ENCODE measurements at places on chromosomes 16 and 17. TPM values are rescaled to one million over a fixed set of nuclear protein-coding genes. Genes with fewer than 3 reads are reported as not detected.

GRCh38 chr16:23423496-23424049 lies 29.4 kb downstream of the COG7 start:
- no peak for DNase-seq

DNA sequence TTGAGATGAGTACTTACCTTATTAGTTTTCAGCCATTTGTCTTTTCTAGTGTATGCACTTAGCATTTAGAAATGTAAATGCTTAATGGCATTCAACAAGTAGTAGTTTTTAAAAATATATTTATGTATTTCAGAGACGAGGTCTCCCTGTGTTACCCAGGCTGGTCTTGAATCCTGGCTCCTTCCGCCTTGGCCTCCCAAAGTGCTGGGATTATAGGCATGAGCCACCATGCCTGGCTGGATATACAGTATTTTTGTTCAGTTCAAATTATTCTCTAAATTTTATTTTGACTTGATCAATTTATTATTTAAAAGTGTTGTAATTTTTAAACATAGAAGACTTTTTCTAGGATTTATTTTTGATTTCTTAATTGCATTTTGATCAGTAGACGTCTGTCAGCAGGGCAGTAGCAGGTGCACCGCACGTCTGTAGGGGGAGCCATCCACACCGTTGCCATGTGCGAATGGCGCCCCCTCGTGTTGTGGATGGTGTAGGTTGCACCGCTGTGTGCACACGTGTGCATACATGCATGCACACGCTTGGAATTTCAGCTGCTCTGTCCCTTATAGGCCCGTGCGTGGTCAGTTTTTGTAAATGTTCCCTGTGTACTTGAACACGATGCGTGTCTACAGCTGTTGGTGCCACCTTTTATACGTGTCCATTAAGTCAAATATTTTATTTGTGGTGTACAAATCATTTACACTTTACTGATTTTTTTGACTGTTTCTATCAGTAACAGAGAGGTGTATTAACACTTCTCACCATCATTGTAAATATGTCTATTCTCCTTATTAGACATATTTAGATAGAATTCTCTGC lies 30.6 kb downstream of the RPTOR start:
- peak; percentile 96 for DNase-seq

DNA sequence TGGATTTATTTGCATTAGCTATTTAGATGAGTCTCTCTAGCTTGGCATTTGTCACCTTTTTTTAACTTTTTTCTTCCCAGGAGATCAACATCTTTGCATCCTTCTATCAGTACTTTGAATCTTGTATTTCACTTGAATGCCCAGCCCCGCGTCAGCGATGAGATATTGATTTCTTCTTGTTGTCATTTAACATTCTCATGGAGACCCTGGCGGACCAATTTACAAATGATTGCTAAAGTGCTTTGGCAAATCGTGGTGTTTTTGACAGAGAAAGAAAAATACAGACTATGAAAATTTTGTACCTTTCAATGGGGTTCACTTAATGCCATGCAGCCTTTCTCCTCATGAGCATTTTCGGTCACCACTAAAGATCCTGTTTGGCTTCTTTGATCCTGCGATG lies 269.7 kb downstream of the ABCC12 start:
- DNase-seq, result no peak

- no peak for DNase-seq
Observed at GRCh38 chr16:87601401-87601981, 817 bp upstream of the JPH3 start.

DNA sequence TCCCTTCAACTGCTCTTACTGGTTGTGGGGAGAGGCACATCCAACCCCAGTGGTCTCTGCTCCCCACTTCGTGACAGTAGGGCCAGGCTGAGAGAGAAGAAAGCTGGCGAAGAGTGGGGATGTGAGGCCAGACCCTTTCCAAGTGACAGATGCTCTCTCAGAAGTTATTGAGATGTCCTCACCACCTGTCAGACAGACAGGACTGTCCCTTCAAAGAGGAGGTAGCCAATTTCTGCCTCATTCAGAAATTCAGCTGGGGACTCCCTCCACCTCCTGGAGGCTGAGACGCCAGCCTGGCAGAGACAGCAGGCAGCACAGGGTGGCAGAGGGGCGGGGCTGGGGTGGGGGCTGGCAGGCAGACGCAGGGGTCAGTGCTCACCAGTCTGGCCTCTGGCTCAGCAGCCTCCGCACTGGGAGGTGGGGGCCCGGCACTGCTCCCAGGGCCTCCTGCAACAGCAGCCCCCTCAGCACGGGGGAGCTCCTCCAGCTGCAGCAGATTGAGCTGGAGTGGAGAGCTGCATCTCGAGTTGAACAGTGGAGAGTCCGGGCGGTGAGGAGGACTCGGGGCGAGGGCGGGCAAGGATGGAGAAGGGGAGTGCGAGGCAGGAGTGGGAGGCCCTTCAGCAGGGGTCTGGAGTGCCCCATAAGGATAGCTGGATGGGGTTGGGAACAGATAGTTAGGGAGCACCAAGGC lies 9.2 kb downstream of the PER1 start:
- no peak for DNase-seq

GRCh38 chr17:50879086-50879485 lies 12.9 kb upstream of the TOB1 start:
- no peak for DNase-seq

Gene HSPB9
- 0.41 TPM for total RNA-seq

Gene PDIA2
- not detected for total RNA-seq

Gene UTS2R
- total RNA-seq, result not detected

Data from activated CD8-positive, alpha-beta T cell treated with anti-CD3 and anti-CD28 coated beads for 36 hours (primary cell).